ENCODE measurements at places on chromosomes 1 and 21. TPM values are rescaled to one million over a fixed set of nuclear protein-coding genes. Genes with fewer than 3 reads are reported as not detected.

- H3K36me3 ChIP-seq, result peaks cover 25% of the 10 kb centered on the region
- DNase-seq, result no peak
- H3K27me3 ChIP-seq, result no peaks in the 10 kb centered on the region
- no peak overlapping the region for H3K4me3 ChIP-seq
- H3K27ac ChIP-seq, result no peak overlapping the region
Observed at GRCh38 chr1:9263984-9264872, 28.5 kb upstream of the SPSB1 start.

DNA sequence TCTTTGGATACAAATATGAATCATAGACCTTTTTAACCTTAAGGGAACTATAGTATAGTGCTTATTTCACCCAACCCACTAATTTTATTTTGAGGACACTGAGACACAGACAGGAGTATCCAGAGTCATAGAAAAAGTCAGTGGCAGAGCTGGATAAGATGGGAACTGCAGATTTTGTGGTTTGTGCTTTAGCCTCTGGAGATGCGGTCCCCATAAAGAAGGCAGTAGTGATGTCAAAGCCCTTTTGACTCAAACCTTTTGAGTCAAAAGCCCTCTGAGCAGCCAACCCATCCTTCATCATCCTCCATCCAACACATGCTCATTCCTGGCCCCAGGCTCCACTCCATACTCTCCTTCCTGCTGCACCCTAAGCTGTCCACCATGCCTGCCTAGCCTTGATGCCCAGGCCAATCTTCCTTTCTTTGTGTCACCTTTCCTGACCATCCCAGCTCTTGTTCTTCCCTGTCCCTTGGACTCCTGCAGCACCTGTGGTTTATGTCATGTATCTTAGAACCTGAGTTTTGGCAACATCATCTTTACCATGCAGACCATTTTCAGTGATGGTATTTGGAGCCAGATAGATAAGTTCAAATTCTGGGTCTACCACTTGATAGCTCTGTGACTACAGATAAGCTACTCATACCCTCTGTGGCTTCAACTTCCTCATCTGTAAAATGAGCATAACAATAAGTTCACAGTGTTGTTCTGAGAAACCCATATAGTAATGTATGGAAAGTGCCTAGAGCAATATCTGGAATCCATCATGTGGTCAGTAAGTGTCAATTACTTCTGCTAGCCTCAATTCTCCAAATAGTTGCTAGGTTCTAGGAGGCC, 20.1 kb downstream of the SLAMF1 start:
- H3K4me1 ChIP-seq, result no peaks in the 10 kb centered on the region
- no peaks in the 10 kb centered on the region for H3K27me3 ChIP-seq
- no peak overlapping the region for H3K4me3 ChIP-seq
- no peaks in the 10 kb centered on the region for H3K36me3 ChIP-seq

- H3K4me1 ChIP-seq, result no peaks in the 10 kb centered on the region
- no peak overlapping the region for H3K4me3 ChIP-seq
- no peaks in the 10 kb centered on the region for H3K36me3 ChIP-seq
- no peak overlapping the region for H3K27ac ChIP-seq
Observed at GRCh38 chr21:35476621-35477395, 427.7 kb upstream of the RUNX1 start.

DNA sequence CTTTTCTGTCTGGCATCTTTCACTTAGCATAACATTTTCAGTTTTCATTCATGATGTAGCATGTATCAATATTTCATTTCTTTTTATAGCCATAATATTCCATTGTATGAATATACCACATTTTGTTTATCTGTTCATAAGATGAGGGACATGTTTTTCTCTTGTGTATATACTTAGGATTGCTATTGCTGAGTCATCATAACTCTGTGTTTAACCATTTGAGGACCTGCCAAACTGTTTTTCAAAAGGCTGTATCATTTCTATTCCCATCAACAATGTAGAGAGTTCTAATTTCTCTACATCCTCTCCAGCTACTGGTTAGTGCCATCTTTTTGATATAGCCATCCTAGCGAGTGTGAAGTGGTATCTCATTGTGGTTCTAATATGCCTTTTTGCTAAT, 26.2 kb downstream of the MPZL1 start:
- H3K27ac ChIP-seq, result no peak overlapping the region
- H3K36me3 ChIP-seq, result no peaks in the 10 kb centered on the region
- no peaks in the 10 kb centered on the region for H3K27me3 ChIP-seq
- H3K4me3 ChIP-seq, result no peak overlapping the region
- no peaks in the 10 kb centered on the region for H3K4me1 ChIP-seq
- no peak for DNase-seq

DNA sequence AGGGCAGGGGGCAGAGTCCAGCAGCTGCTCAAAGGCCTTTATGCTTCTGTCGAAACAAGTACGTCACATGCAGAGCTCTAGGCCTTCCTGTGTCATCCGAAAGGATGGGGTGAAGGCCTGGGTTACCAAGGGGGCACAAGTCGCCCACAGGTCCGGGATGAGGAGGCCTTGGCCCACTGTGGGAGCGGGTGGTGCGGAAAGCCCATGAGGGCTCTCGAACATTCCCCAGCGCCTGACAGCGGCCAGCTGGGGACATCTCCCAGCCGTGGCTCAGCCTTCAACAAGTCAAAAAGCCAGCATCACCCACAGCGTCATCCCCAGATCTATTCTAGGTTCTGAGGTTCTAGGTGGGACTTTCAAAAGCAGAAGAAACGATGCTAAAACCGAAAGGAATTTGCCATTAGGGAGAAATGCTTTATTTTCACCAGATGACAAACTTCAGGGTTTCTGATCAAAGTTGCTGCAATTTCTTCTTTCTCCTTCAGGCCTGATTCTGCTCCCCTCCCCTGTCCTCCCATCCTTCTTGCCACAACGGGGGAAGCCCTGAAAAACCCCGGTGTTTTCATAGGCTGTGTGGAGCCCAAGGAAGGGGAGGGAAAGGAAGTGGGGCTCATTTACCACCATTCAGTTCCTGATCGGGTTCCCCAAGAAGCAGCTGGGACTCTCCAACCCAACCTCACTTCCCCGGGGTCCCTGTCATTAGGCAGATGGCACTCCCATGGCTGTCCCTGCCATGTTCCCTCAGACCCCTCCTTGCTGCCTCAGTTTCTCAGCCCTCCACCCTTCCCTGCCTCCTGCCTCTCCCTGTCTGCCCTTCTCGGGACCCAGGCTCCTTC, 17.6 kb downstream of the GPR137B start:
- no peaks in the 10 kb centered on the region for H3K27me3 ChIP-seq
- no peak overlapping the region for H3K27ac ChIP-seq
- H3K36me3 ChIP-seq, result no peaks in the 10 kb centered on the region
- H3K4me1 ChIP-seq, result no peaks in the 10 kb centered on the region
- H3K4me3 ChIP-seq, result no peak overlapping the region
- DNase-seq, result no peak

LRRC40 gene
- total RNA-seq, result 18.6 TPM

CFAP45 gene
- not detected for total RNA-seq

Measured in prostate gland (tissue), 2 donors.